ENCODE measurements at places on chromosomes 5 and 9. TPM values are rescaled to one million over a fixed set of nuclear protein-coding genes. Genes with fewer than 3 reads are reported as not detected.

The SIT1 gene
- not detected for total RNA-seq

The FUT7 gene
- total RNA-seq: not detected

The RUSC2 gene
- total RNA-seq: 27.9 TPM

The IL7R gene
- total RNA-seq: 1.9 TPM

The IL4 gene
- total RNA-seq: not detected

The HTR4 gene
- not detected for total RNA-seq

The PDE6A gene
- 0.06 TPM for total RNA-seq

The AK1 gene
- 30.6 TPM for total RNA-seq

The ELAVL2 gene
- 1.3 TPM for total RNA-seq

The MYOZ3 gene
- 0.88 TPM for total RNA-seq

The LTC4S gene
- not detected for total RNA-seq

The SLC34A1 gene
- not detected for total RNA-seq

The CDO1 gene
- 0.63 TPM for total RNA-seq

The PCYOX1L gene
- total RNA-seq: 17.7 TPM

The SLC6A18 gene
- total RNA-seq: not detected

The LNPEP gene
- 52.2 TPM for total RNA-seq

The C5orf46 gene
- total RNA-seq: not detected

The ACOT12 gene
- total RNA-seq: not detected

The APBA1 gene
- total RNA-seq: 33.0 TPM

The PCDHB9 gene
- total RNA-seq: 0.31 TPM

The BTNL3 gene
- not detected for total RNA-seq

The PDCD1LG2 gene
- 7.0 TPM for total RNA-seq

The PCDHGA8 gene
- total RNA-seq: 3.0 TPM

The FBXW5 gene
- total RNA-seq: 202 TPM

The IL33 gene
- 17.5 TPM for total RNA-seq

The SRA1 gene
- 17.1 TPM for total RNA-seq

The KIF20A gene
- 43.3 TPM for total RNA-seq

The FOXD4L6 gene
- not detected for total RNA-seq

The GLRA1 gene
- not detected for total RNA-seq

The SNCB gene
- 1.1 TPM for total RNA-seq

The SCAI gene
- total RNA-seq: 2.3 TPM

The ZDHHC12 gene
- 26.9 TPM for total RNA-seq

The UBQLN1 gene
- 65.1 TPM for total RNA-seq

The RASEF gene
- not detected for total RNA-seq

The TYRP1 gene
- under 0.01 TPM for total RNA-seq

The PLCXD3 gene
- total RNA-seq: 0.19 TPM
